ENCODE measurements at places on chromosomes 5 and 9. TPM values are rescaled to one million over a fixed set of nuclear protein-coding genes. Genes with fewer than 3 reads are reported as not detected.

DNA sequence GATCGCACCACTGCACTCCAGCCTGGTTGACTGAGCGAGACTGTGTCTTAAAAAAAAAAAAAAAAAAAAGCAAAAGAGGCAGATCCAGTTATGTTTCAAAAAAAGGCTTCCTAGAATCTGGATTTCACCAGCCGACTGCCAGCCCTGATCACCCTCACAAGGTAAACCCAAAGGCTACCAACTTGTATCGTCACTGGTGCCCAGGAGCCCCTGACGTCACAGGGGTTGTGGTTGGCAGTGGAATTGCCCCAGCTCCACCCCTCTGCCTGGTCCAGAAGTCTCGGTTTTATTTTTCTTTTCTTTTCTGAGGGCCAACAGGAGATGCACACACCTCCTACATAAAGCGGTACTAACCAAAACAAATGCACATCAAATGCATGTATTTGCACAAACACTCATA, 6.0 kb upstream of the LMX1B start:
- no peak for DNase-seq

DNA sequence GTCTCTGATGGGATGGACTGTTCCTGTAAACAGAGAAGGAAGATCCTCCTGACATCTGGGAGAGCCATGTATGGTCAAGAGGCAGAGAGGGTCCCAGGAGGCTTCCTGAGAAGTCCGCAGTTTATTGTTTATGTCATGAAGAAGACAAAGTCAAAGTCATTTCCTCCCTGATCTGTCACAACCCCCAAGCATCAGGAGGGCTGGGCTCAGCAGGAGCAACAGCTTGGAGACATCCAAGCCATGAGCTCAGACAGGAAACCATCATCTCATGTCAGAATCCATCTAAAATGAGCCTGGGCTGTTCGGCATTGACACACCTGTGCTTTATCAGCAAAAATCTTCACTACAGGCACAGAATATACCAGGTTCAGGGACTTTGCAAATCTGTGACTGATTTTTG, 325.0 kb upstream of the MSX2 start:
- no peak for DNase-seq

AFAP1L1 gene
- total RNA-seq, result 0.72 TPM

CDH18 gene
- total RNA-seq, result 4.3 TPM
